ENCODE measurements at places on chromosomes 1 and 21. TPM values are rescaled to one million over a fixed set of nuclear protein-coding genes. Genes with fewer than 3 reads are reported as not detected.

DNA sequence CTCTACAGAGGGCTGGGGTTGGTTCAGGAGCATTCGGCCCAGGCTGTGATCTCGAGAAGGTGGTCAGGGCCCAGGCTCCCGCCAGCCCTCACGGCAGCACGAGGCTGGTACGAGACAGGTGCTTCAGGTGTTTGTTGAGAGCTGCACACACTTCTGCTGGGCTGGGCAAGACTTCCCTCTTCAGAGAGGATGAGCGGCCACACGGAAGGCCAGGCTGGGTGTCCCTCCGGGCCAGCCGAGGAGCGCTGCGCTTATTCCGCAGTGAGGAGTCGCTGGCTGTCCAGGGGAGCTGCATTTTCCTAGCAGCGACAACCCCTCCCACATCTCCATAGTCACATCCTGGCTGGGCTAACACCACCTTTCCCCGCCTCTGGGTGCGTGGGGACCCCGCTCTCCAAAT lies 50.5 kb downstream of the PDE9A start:
- no peaks in the 10 kb centered on the region for H3K4me1 ChIP-seq
- no peak overlapping the region for H3K27ac ChIP-seq
- no peaks in the 10 kb centered on the region for H3K36me3 ChIP-seq
- no peak overlapping the region for H3K4me3 ChIP-seq

- H3K27ac ChIP-seq, result peak overlapping the region; percentile 82
- H3K36me3 ChIP-seq, result peaks cover 3% of the 10 kb centered on the region
- peaks cover 26% of the 10 kb centered on the region for H3K4me1 ChIP-seq
- H3K4me3 ChIP-seq, result peak overlapping the region; percentile 95
Measured at GRCh38 chr21:42513985-42514882, 582 bp downstream of the SLC37A1 start.

The AMY1A gene
- total RNA-seq, result not detected

DNA sequence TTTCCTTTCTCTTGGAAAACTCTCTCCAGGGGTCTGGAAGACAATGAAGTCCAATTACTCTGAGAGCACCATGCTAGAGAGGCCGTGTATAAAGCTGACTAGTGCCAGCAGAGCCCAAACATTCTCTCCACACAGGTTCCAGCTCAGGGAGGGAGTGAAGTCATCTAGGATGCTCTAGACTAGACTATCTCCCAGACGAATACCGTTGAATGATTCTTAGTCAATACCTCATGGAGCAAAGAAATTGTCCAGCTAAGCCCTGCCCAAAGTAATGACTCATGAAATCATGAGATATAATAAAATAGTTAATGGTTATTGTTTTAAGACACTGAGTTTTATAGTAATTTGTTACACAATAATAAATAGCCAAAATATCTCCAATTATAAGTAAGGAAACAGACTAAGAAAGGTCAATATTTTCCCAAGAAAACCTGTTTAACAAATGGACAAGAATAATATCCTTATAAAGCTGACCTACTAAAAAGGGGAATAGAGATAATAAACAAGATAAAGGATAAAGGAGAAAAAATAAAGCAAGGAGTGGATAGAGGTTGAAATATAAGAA lies 163.9 kb upstream of the LRRC7 start:
- H3K36me3 ChIP-seq, result no peaks in the 10 kb centered on the region
- H3K4me3 ChIP-seq, result no peak overlapping the region
- H3K27ac ChIP-seq, result no peak overlapping the region

The PLD5 gene
- 0.21 TPM for total RNA-seq

The RNF223 gene
- 4.9 TPM for total RNA-seq

The AQP10 gene
- not detected for total RNA-seq

GRCh38 chr1:57882072-57882471 lies 458.2 kb upstream of the DAB1 start:
- no peaks in the 10 kb centered on the region for H3K27me3 ChIP-seq
- no peaks in the 10 kb centered on the region for H3K4me1 ChIP-seq
- DNase-seq, result no peak

GRCh38 chr1:111448482-111448917 lies 556 bp downstream of the WDR77 start:
- H3K4me1 ChIP-seq, result peaks cover 42% of the 10 kb centered on the region
- DNase-seq, result no peak
- H3K27ac ChIP-seq, result peak overlapping the region; percentile 80

GRCh38 chr1:109775398-109775797 lies 11.7 kb upstream of the EPS8L3 start:
- H3K36me3 ChIP-seq, result no peaks in the 10 kb centered on the region
- H3K4me1 ChIP-seq, result peaks cover 9% of the 10 kb centered on the region
- H3K27me3 ChIP-seq, result no peaks in the 10 kb centered on the region
- H3K27ac ChIP-seq, result no peak overlapping the region
- no peak for DNase-seq

DNA sequence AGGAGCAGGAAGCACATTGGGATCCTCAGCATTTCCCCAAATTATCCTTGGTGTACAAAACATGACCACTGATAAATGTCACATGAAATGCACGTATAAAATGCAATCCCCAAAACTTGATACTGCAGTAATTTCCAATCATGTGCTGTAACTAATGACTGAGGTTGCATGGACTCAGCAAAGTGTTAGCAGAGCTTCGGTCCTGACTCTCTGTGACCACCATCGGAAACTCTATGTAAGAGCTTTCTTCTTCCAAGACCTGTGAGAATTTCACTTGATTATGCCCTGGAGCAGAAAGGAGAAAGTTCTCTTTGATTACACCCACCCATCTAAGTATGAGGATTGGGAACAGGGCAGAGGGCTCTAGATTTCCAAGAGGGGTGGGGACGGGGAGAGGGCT lies 908 bp downstream of the CD53 start:
- no peaks in the 10 kb centered on the region for H3K27me3 ChIP-seq
- peak overlapping the region; percentile 39 for H3K4me3 ChIP-seq
- no peaks in the 10 kb centered on the region for H3K36me3 ChIP-seq
- no peaks in the 10 kb centered on the region for H3K4me1 ChIP-seq
- H3K27ac ChIP-seq, result peak overlapping the region; percentile 20
- no peak for DNase-seq

The PLA2G2C gene
- total RNA-seq, result not detected

The RPE65 gene
- total RNA-seq, result not detected

DNA sequence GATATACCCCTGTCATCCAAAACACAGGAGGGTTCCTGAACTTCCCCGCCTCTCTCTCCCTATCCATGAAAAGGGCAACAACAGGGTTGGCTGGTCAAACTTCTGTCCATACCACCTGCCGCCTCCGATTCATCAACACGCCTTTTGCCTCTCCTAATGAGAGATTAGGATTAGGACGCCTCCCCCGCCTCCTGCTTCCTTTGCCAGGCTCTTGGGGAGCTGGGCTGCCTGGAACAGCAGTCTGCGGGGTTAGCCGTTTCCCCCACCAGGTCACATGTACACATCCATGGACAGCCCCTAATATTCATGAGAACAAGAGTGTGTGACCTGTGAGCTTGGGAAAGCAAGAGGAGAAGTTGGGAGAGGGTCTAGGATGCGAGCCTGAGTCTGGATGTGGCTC lies 2.3 kb upstream of the OPTC start:
- H3K27ac ChIP-seq, result no peak overlapping the region
- H3K27me3 ChIP-seq, result no peaks in the 10 kb centered on the region
- peaks cover 17% of the 10 kb centered on the region for H3K4me1 ChIP-seq
- no peak for DNase-seq
- no peaks in the 10 kb centered on the region for H3K36me3 ChIP-seq
- H3K4me3 ChIP-seq, result no peak overlapping the region

GRCh38 chr21:41630917-41631316 lies 123.0 kb upstream of the TMPRSS2 start:
- H3K27ac ChIP-seq, result peak overlapping the region; percentile 30
- no peaks in the 10 kb centered on the region for H3K36me3 ChIP-seq
- peak; percentile 69 for DNase-seq
- H3K4me3 ChIP-seq, result no peak overlapping the region
- peaks cover 32% of the 10 kb centered on the region for H3K4me1 ChIP-seq

DNA sequence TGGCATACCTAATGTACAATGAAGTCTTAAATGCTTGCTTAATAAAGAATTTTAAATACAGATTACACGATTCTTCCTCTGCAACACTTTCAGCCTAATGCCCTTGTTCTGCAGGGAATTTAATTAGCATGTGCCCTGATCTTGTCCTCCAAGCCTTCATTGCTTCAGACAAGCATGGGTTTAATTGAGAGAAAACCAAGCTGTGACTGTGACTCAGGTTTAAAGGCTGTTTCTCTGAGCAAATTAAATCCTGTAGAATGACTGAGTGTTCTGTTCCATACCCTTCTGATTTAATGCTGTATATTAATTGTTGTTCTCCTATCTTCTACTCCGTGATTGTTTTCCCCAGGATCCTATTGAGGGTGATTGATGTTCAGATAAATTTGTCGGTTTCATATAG lies 269.0 kb upstream of the PRMT6 start:
- H3K4me1 ChIP-seq, result no peaks in the 10 kb centered on the region
- no peak overlapping the region for H3K27ac ChIP-seq
- DNase-seq, result no peak
- H3K27me3 ChIP-seq, result no peaks in the 10 kb centered on the region
- H3K4me3 ChIP-seq, result no peak overlapping the region

DNA sequence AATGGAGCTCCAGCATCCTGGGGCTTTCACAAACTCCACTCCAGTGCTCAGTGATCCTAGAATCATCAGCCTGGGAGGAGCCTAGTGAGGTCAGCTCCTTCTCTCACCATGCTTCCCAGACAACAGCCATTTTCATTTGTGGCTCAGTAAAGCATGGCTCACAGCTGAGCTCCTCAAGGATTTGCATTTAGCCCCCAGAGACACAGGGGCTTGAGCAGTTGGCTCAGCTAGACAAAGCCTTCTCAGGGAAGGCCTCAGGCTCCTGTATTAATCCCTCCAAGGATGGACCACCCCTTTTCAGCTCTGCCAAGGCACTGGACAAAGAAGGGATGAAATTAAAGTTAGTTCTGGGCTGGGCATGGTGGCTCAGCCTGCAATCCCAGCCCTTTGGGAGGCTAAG lies 39.5 kb downstream of the ERI3 start:
- H3K27me3 ChIP-seq, result no peaks in the 10 kb centered on the region
- H3K4me3 ChIP-seq, result no peak overlapping the region
- no peaks in the 10 kb centered on the region for H3K4me1 ChIP-seq

DNA sequence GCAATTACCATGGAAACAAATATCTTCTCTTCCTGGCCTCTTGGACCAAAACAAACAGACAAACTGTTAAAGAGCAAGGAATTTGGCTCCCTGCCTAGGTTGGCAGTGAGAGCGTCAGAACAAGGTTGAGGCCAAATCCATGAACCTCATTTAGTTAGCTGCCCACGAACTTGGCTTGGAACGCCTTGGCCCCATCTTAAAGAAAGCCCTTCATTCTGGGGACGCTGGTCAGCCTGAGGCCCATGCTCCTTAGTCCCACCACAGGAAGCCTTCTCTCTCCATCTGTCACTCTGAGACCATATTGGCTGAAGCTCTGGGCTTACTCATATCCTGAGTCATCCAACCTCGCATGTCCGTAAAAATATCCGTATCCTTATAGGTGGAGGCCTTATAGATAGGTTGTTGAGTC lies 62.4 kb upstream of the DIRAS3 start:
- H3K27me3 ChIP-seq, result no peaks in the 10 kb centered on the region
- H3K4me3 ChIP-seq, result no peak overlapping the region
- no peaks in the 10 kb centered on the region for H3K36me3 ChIP-seq
- no peak overlapping the region for H3K27ac ChIP-seq
- peaks cover 19% of the 10 kb centered on the region for H3K4me1 ChIP-seq
- no peak for DNase-seq

GRCh38 chr1:220824031-220824989 lies 37.6 kb downstream of the MTARC1 start:
- H3K4me3 ChIP-seq, result no peak overlapping the region
- H3K27ac ChIP-seq, result no peak overlapping the region
- no peaks in the 10 kb centered on the region for H3K4me1 ChIP-seq
- H3K27me3 ChIP-seq, result no peaks in the 10 kb centered on the region
- DNase-seq, result no peak

The SELENOF gene
- total RNA-seq, result 85.4 TPM

The ATP1A2 gene
- 5.3 TPM for total RNA-seq

DNA sequence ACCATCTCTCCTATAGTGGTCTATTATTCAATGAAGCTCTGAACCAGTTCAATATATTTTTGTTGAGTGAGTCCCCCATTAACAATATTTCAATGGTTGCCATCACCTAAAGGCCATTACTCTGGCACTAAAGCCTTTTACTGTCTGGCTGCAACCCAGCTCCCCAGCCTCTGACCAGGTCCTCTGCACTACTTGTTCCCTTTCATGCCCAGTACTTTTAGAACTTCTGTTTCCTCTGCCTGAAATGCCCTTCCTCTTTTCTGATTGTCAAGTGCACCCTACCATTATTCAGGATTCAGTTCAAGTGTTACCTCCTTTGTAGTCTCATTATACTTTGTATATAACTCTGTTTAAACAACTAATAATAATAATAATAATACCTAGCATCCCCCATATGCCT lies 30.4 kb upstream of the ZFYVE9 start:
- H3K4me1 ChIP-seq, result no peaks in the 10 kb centered on the region
- H3K4me3 ChIP-seq, result no peak overlapping the region
- no peak overlapping the region for H3K27ac ChIP-seq
- H3K27me3 ChIP-seq, result no peaks in the 10 kb centered on the region

GRCh38 chr1:243394601-243395464 lies 139.0 kb downstream of the SDCCAG8 start:
- no peaks in the 10 kb centered on the region for H3K4me1 ChIP-seq
- no peaks in the 10 kb centered on the region for H3K36me3 ChIP-seq
- H3K4me3 ChIP-seq, result no peak overlapping the region
- no peak overlapping the region for H3K27ac ChIP-seq
- DNase-seq, result no peak

The SPATA45 gene
- not detected for total RNA-seq

GRCh38 chr21:43331962-43332828 lies 94.7 kb downstream of the SIK1 start:
- H3K36me3 ChIP-seq, result no peaks in the 10 kb centered on the region
- H3K27me3 ChIP-seq, result no peaks in the 10 kb centered on the region
- H3K27ac ChIP-seq, result no peak overlapping the region
- peaks cover 26% of the 10 kb centered on the region for H3K4me1 ChIP-seq
- no peak for DNase-seq

The CDKN2C gene
- 10.5 TPM for total RNA-seq

The UBIAD1 gene
- total RNA-seq, result 17.1 TPM

The VWA5B1 gene
- not detected for total RNA-seq

DNA sequence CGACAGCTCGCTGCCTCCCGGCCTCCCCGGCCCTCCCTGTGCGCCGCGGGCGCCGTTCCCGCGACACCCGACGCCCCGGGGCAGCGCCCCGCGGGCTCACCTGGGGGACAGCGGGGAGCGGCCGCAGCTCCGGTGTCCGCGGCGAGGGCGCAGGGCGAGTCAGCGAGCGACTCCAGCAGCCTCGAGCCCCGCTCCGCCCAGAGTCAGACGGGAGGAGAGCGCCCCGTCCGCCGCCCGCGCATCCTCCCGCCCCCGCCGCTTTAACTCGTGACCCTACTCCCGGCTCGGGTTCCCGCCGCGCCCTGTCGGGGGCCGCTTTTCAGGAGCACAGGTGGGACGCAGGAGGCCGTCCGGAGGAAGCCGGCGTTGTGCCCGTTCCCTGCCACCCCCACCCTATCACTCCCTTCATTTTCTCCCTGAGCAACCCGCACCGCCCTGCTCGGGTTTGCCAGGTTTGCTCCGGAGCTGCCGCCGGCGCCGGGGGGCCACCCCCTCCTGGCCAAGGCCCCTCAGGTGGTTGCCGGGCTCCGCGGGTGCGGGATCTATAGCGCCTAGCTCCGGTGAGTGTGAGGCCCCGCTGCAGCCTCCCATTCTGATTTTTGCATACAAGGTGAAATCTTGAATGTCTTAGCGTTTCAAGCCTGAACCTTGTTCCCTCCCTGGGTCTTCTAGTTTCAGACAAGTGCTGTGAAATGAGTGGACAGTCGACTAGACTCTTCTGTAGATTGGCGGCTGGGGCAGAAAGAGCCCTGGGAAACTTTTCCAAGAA lies at the start of gene MCOLN3:
Gene MCOLN3 (minus strand): TSS at position 205 of the 769 bp plus-strand sequence. CDS start 3,140 bp downstream, outside the sequence.
- peaks cover 17% of the 10 kb centered on the region for H3K4me1 ChIP-seq
- H3K27me3 ChIP-seq, result peaks cover 27% of the 10 kb centered on the region
- H3K4me3 ChIP-seq, result peak within 1 kb of the TSS; percentile 74
- peak; percentile 80 for DNase-seq
- H3K36me3 ChIP-seq, result no peaks in the 10 kb centered on the region

Data from suprapubic skin (tissue), 4 donors.